Nephron progenitor cell (in vitro differentiated cells): ENCODE measurements at places on chromosomes 7 and 10.

- DNase-seq: no peak
Measured at GRCh38 chr7:138875794-138876193, 77.8 kb upstream of the ATP6V0A4 start.

- DNase-seq: no peak
Measured at GRCh38 chr7:25642849-25643248, 414.6 kb upstream of the NPVF start.

DNA sequence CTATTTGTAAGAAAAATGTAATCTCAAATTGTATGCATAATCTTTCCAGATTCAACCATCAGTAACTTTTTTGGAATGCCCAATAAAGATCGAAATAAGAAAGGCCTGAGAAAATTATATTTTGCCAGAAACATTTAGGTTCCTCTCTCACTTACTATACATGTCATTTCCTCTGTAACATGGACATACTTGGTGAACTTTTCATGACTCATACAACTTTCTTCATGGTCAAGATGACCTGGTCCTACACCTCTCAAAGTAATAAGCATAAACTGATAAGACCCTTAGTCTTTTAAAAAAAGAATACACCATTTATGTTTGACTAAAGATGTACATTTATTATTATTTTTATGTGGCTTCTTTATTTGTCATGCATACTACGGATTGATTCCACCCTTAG lies 125.3 kb downstream of the REEP3 start:
- no peak for DNase-seq

- no peak for DNase-seq
Measured at GRCh38 chr7:99090771-99091542, 53.0 kb downstream of the SMURF1 start.

DNA sequence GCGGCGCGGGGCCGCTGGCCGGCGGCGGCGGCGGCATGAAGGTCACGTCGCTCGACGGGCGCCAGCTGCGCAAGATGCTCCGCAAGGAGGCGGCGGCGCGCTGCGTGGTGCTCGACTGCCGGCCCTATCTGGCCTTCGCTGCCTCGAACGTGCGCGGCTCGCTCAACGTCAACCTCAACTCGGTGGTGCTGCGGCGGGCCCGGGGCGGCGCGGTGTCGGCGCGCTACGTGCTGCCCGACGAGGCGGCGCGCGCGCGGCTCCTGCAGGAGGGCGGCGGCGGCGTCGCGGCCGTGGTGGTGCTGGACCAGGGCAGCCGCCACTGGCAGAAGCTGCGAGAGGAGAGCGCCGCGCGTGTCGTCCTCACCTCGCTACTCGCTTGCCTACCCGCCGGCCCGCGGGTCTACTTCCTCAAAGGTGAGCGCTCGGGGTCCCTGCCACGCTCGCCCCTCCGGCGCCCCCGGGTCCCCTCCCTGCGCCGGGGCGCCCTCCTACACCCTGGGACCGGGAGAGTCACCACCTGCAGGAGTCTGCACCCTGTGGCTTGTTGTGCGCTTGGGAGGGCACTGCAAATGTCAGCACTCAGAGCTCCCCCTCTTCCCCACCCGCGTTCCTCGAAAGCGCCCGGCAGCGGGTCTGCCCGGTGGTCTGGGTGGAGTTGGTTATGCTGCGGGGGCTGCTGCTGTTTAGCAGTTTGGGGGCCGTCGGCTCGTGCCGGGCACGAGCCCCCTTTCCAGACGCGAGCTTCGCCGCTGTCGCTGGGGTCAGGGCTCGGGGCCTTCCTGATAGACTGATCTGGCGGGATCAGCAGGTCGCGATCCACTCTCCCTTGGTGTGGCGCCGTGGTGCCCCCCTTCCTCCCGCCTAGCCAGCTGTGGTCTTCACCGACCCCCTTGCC lies 627 bp downstream of the DUSP5 start:
- DNase-seq: peak; percentile 71

- DNase-seq: peak; percentile 24
Measured at GRCh38 chr10:94409021-94409657, 6.8 kb downstream of the TBC1D12 start.

DNA sequence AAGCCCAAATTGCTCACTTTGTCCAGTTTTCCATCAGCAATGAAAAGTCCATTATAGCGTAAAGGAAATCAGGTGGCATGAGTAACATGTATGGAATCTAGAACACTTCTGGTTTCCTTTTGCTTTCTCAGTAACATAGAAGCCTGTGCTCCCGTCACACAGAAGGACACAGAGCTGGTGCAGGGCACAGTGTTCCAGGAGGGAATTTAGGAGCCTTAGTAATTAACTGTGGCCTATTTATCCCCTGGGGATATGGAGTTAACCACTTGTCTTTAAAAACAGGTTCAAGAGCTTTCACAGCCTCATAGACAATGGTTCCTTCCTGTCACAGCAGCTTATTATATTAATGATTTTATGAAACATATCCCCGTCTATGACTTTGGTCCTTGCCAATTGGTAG lies 189.9 kb downstream of the NEBL start:
- no peak for DNase-seq

GRCh38 chr10:130553826-130554225 lies 417.6 kb downstream of the GLRX3 start:
- DNase-seq: no peak

DNA sequence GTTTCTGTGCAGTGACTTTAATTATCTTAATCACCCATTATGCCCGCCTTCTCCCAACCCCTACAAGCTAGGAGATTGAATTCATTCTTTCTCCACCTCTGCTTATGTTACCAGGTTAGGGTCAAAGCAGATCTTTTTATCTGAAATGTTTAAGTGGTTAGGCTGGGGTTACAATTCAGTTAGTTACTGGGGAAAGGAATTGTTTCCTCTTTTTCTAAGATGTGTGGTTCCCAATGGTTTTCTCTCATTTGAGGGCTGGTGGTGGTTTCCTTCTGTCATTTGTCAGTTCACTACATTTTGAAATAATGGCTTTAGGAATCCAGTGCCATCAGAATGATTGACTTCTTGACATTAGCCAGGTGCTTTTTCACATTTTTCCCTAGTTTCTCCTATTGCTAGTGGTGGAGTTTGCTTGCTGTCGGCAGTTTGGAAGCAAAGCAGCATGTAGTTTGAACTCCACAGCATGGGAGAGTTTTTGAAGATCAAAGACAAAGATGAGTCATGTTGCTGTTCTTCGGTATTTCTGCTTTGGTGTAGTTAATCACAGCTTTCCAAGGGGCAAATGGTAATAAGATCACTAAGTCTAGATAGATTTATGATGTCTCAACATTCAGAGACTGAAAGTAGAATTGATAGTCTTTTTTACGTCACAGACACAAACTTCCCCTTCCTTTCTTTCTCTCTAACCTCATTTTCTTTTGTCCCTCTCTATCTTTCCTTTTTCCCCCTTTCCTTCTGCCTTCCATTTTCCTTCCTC lies 168.2 kb downstream of the SND1 start:
- DNase-seq: no peak

DNA sequence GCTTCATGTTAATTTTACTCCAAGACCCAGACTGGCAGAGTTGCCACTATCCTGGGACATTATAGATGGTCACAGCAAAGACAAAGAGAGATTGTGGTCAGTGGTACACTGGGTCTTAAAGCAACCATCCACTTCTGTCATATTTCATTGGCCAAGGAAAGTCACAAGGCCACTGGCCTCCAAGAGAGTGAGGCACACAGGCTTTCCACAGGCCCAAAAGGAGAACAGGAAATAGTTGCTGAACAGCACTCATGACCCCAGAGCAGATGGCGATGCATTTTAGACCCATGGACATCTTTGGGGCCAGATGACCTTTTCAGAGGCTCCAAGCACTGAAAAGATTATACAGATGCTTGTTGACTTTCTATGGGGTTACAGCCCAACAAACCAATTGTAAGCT lies 97.4 kb downstream of the ARID5B start:
- no peak for DNase-seq

DNA sequence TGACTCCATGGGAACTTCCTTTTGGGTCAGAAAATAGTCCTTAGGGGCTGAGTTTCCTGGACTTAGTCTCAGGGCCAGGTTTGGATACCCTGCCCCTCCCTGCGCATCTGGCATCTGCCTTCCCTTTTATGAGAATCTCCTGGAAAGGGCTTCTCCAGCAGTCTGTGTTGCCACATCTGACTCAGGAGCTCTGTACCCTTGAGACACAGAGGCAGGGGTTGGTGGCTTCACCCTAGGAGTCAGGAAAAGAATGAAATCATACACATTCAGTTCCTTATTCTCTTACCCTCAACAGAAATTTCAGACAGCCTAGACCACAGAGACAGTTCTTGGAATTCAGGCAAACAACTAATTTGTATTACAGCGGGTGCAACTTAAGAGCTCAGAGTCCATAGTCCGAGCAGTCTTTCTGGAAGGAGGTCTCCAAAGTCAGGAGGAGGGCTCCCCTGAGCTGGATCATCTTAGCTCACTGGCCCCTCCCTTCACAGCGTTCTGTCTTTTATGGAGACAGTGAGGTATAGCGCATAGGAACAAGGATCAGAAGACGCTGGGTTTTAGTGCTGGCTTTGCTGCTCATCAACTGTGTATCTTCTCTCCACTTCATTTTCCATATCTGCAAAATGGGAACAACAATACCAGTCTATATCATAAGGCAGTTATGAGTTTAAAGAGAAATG lies 3.0 kb upstream of the PLAU start:
- no peak for DNase-seq

- no peak for DNase-seq
Measured at GRCh38 chr10:124194199-124194824, 100.9 kb upstream of the CHST15 start.

GRCh38 chr10:123796736-123797135 lies 94.9 kb downstream of the CPXM2 start:
- no peak for DNase-seq

DNA sequence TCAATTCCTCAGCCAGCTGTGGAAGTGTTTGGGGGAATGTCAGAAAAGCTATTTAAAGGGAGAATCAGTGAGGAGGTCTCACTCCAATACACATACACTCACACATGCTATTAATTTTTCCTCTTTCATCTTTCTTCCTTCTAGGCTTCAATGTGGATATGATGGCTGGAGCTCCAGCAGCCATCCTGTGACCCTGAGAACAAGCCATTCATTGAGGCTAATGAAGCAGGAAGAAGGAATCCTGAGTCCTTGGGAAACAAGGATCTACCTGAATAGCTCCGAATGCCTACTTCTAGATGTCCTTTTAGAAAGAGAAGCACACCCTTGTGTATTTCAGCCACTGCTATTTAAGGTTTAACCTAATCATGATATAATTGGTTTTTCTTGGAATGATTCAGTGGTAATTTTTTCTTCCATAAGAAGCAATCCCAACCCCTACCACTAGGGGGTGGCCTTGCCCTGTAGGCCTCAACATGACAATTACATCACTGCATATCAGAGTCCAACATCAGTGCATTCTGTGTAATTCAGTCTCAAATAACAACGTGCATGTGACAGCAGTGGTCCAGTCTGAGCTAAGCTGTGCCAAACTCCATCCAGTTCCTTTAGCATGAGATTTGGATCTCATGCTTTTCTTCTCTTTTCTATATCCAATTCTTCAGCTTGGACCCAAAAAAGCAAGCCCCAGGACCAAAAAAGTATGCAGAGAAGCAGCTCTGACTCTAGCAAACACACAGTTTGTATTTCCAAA lies 85.3 kb upstream of the ANKRD1 start:
- DNase-seq: peak; percentile 62

DNA sequence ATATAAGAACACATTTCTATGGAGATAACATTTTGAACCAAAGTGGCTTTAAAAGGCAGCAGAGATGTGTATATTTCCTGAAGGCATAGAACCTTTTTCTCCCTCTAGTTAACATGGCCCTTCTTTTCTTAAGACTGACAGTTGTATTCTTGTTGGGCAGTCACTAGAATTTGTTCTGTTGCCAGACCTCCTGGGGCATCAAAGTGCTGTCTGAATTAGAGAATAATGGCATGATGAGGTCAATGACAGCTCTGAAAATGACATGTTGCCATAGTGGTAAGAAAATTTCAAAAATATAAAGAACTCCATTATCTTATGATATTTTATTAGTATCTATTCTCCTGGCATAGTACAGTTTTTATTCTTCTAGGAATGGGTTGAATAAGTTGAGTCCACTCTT lies 446.7 kb downstream of the NRG3 start:
- no peak for DNase-seq

- no peak for DNase-seq
Measured at GRCh38 chr10:75165684-75166622, 44.6 kb upstream of the VDAC2 start.

DNA sequence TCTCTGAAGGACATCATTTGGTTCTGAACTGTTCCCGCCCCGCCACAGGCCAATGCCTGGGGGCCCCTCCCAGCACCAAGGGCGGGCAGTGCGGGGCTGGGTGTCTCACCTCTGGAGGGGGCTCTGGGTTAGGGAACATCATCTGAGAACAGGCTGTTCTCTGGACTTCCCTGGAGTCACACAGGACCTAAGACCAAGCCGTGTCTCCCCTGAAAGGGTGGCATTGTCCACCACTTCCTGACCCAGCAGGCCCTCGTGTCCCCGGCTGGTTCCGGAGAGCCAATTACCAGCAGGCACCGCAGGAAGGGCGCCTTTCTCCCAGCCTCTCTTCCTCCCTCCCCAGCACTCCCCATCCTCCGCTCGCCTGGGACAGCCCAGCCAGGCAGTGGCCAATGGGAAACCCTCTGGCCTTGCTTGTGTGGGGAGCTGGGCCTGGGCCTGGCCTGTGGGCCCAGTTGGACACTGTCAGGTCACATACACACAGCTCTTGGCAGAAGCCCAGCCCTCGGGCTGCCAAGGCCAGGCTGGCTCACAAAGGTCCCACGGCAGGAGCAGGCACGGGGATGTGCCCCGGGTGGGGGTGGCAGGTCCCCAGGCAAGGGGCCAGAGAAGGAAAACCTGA lies 119.5 kb downstream of the SPDYE5 start:
- DNase-seq: peak; percentile 13

- no peak for DNase-seq
Measured at GRCh38 chr7:140940898-140941297, 16.2 kb upstream of the BRAF start.

- DNase-seq: no peak
Measured at GRCh38 chr7:101241443-101242349, 3.2 kb downstream of the FIS1 start.

- DNase-seq: no peak
Measured at GRCh38 chr7:36951257-36951697, 227.0 kb upstream of the AOAH start.

- no peak for DNase-seq
Measured at GRCh38 chr7:112819536-112819935, 29.3 kb upstream of the TMEM168 start.

GRCh38 chr7:91327346-91327745 lies 63.1 kb downstream of the FZD1 start:
- no peak for DNase-seq

GRCh38 chr10:133180965-133181639 lies 21.1 kb downstream of the KNDC1 start:
- DNase-seq: no peak

DNA sequence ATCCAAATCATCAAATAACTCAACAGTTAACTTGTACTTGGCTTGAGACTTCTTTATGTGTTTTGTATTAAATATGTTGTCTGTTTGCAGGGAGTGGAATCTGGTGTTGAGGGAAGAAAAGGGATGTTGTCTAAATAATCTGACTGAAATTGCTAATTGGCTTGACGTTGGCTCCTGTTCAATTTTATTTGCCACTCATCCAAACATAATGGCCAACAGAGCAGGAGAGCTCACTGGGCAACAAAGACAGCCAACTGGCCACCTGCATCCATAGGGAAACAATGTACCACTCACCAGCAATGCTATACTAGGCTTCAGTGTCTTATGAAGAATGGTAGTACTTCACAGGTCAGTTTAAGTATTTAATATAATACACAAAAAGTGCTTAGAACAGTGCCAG lies 80.5 kb downstream of the FAM13C start:
- no peak for DNase-seq

GRCh38 chr7:151366166-151366879 lies 24.7 kb downstream of the NUB1 start:
- no peak for DNase-seq
